ENCODE measurements at places on chromosomes 4 and X. TPM values are rescaled to one million over a fixed set of nuclear protein-coding genes. Genes with fewer than 3 reads are reported as not detected.
A peak's percentile ranks its signal among the peaks of the same experiment; 100 is the strongest.

- H3K27ac ChIP-seq: no peak overlapping the region
- DNase-seq: no peak
- H3K4me1 ChIP-seq: no peaks in the 10 kb centered on the region
- no peaks in the 10 kb centered on the region for H3K36me3 ChIP-seq
- no peak overlapping the region for H3K4me3 ChIP-seq
Observed at GRCh38 chr4:142142366-142143054, 506.1 kb downstream of the IL15 start.

DNA sequence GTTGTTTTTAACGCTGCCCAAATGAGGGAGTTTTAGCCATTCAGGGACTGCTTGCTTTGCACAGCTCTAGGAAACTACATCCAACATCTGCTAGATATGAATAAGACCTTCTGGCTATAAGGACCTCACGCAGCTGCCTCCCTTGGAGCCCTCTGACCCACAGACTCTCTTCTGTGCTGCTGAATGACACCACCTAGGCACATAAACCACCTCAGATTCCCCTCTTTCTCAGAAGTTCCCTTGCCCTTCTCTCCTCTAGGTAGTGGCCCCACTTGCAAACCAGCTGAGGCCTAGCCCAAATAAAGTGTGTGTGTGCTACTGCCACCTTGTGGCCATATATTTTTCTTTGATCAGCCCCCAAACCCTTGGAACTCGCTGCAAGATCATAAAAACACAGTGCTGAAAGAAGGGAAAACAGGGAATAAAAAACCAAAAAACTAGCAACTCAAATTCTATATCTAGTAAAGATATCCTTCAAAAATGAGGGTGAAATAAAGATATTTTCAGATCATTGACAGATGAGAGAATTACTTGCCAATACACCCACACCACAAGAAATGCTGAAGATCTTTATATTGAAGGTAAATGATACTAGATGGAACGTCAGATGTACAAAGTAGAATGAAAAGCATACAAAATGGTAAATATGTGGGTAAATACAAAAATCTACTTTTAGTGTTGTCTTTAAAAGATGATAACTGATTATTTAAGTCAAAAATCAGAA is 265.9 kb downstream of the ADAMTS3 start:
- DNase-seq: peak; percentile 35
- no peaks in the 10 kb centered on the region for H3K36me3 ChIP-seq
- no peaks in the 10 kb centered on the region for H3K4me1 ChIP-seq

Gene PASD1
- not detected for total RNA-seq

Gene MAGEA2
- total RNA-seq: not detected

- H3K27me3 ChIP-seq: no peaks in the 10 kb centered on the region
- no peak for DNase-seq
- peaks cover 3% of the 10 kb centered on the region for H3K4me1 ChIP-seq
- H3K4me3 ChIP-seq: no peak overlapping the region
Observed at GRCh38 chr4:122674371-122674770, 53.5 kb upstream of the IL21 start.

Gene GLOD5
- total RNA-seq: not detected

Gene EOLA1
- 15.3 TPM for total RNA-seq

- H3K4me3 ChIP-seq: no peak overlapping the region
- H3K27ac ChIP-seq: peak overlapping the region; percentile 11
- no peaks in the 10 kb centered on the region for H3K36me3 ChIP-seq
- peak; percentile 77 for DNase-seq
- H3K4me1 ChIP-seq: peaks cover 20% of the 10 kb centered on the region
- H3K27me3 ChIP-seq: no peaks in the 10 kb centered on the region
Observed at GRCh38 chr4:26372525-26373172, 51.8 kb downstream of the RBPJ start.

DNA sequence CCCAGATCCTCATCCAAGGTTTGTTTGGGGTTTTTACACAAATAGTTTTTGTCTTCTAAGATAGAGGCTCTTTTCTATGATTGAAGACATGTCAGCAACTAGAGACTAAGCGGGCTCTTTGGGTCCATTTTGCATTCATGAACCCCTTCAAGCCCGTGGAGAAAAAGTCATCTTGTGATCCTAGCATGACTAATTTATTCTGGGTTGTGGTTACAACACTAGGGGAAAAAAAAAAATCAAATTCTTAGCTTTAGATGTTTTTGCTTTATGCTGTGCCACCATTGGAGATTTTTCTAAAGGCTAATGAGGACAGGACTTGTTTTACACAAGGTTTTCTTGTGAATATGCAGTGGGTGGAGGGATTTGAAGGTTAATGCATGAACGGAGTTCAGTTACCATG is 440.0 kb downstream of the PCDH7 start:
- H3K4me1 ChIP-seq: no peaks in the 10 kb centered on the region
- H3K36me3 ChIP-seq: no peaks in the 10 kb centered on the region
- no peak overlapping the region for H3K4me3 ChIP-seq
- H3K27ac ChIP-seq: no peak overlapping the region
- no peak for DNase-seq

DNA sequence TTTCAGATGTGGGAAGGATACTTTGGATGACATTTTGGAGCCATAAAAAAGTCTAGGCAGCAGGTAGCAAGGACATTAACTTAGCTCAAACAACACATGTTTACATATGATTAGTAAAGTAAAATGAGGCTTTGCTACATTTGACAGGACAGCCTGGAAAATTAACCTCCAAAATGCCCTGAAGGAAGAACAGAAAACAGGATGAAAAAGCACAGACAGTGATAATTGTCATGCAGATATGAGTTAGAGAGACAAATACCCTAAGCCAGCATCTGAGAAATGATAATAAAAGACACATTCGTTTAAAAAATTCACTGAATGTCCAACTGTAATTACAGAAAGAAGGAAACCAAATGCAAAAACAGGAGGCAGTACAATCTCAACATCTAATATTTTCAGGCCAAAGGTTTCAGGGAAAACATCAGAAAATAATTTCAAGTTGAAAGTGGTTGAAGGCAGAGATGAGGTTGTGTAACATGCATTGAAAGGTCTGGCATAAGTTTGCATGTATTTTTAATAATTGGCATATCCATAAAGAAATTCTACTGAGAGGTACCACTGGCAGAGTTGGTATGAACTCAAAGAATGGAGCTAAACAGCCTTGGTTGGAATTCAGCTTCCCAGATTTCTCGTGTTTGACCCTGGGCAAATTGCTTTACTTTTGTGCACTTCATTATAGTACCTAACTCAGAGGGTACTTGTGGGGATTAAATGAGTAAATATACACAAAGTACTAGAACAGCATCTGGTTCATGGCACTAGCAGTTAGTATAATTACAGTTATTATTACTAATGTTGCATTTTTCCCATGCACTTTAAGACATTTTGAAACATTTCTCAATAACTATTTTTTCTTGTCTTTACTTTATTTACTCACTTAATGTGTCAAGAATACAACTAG is 54.4 kb upstream of the MAP9 start:
- no peak overlapping the region for H3K4me3 ChIP-seq
- no peaks in the 10 kb centered on the region for H3K4me1 ChIP-seq
- H3K27ac ChIP-seq: no peak overlapping the region
- no peaks in the 10 kb centered on the region for H3K27me3 ChIP-seq
- DNase-seq: no peak

Gene EGFL6
- not detected for total RNA-seq

- H3K27ac ChIP-seq: no peak overlapping the region
- H3K27me3 ChIP-seq: no peaks in the 10 kb centered on the region
- DNase-seq: peak; percentile 59
- H3K4me1 ChIP-seq: no peaks in the 10 kb centered on the region
- no peak overlapping the region for H3K4me3 ChIP-seq
Observed at GRCh38 chr4:119314356-119314755, 7.6 kb downstream of the FABP2 start.

Gene RBM47
- total RNA-seq: 0.83 TPM

Gene PGRMC1
- total RNA-seq: 75.3 TPM

- no peak overlapping the region for H3K27ac ChIP-seq
- DNase-seq: no peak
Observed at GRCh38 chr4:138916763-138917162, 98.8 kb upstream of the NOCT start.

Gene TECRL
- not detected for total RNA-seq

- peaks cover 36% of the 10 kb centered on the region for H3K27me3 ChIP-seq
- H3K36me3 ChIP-seq: no peaks in the 10 kb centered on the region
- H3K4me1 ChIP-seq: peaks cover 2% of the 10 kb centered on the region
- no peak overlapping the region for H3K4me3 ChIP-seq
Observed at GRCh38 chrX:71941145-71941544, 30.5 kb downstream of the NHSL2 start.

GRCh38 chr4:47017081-47017480 is 14.3 kb upstream of the GABRB1 start:
- H3K27ac ChIP-seq: no peak overlapping the region
- no peak overlapping the region for H3K4me3 ChIP-seq
- peak; percentile 53 for DNase-seq
- peaks cover 3% of the 10 kb centered on the region for H3K4me1 ChIP-seq
- no peaks in the 10 kb centered on the region for H3K27me3 ChIP-seq

GRCh38 chr4:145583191-145584055 is 35.8 kb upstream of the MMAA start:
- no peak overlapping the region for H3K4me3 ChIP-seq
- no peak overlapping the region for H3K27ac ChIP-seq
- no peaks in the 10 kb centered on the region for H3K36me3 ChIP-seq
- no peaks in the 10 kb centered on the region for H3K4me1 ChIP-seq
- peaks cover 18% of the 10 kb centered on the region for H3K27me3 ChIP-seq

DNA sequence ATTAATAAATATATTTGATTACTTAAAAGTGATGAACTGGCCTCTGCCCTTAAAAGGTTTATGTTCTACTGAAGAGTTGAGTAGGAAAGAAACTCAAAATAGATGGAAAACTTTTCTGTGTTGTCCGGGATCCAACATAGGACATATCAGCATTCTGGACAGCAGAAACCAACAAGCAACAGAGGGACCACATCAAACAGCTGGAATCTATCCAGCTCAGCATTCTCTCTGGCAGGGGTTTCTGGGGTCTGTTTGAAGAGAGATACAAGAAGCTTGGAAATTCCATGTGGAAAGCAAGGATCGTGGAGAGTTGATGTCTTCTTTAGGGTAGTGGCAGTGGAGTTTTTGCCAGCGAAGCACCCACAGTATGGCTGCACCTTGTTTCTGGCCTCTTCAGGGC is 43.6 kb downstream of the ZCCHC12 start:
- no peaks in the 10 kb centered on the region for H3K4me1 ChIP-seq
- peaks cover 2% of the 10 kb centered on the region for H3K27me3 ChIP-seq
- H3K4me3 ChIP-seq: no peak overlapping the region
- H3K27ac ChIP-seq: no peak overlapping the region

Gene SHROOM2
- total RNA-seq: 8.1 TPM

DNA sequence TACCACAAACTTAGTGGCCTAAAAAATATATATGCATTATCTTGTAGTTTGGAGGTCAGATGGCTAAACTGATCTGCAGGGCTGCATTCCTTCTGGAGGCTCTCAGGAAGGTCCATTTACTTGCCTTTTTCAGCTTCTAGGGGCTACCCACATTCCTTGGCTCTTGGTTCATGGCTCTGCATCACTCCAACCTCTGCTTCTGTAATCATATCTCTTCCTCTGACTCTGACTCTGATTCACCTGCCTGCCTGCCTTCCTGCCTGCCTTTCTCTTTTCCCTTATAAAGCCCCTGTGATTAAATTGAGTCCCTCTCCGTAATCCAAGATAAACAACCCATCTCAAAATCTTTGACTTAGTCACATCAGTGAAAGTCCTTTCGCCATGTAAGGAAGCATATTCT is 25.0 kb upstream of the FRMPD4 start:
- no peak overlapping the region for H3K4me3 ChIP-seq
- no peak overlapping the region for H3K27ac ChIP-seq
- peak; percentile 22 for DNase-seq
- peaks cover under 1% of the 10 kb centered on the region for H3K4me1 ChIP-seq
- no peaks in the 10 kb centered on the region for H3K36me3 ChIP-seq

- H3K27me3 ChIP-seq: no peaks in the 10 kb centered on the region
- H3K4me1 ChIP-seq: peaks cover 10% of the 10 kb centered on the region
- H3K4me3 ChIP-seq: no peak overlapping the region
- no peak overlapping the region for H3K27ac ChIP-seq
- no peaks in the 10 kb centered on the region for H3K36me3 ChIP-seq
Observed at GRCh38 chr4:10701702-10702460, 17.3 kb upstream of the CLNK start.

DNA sequence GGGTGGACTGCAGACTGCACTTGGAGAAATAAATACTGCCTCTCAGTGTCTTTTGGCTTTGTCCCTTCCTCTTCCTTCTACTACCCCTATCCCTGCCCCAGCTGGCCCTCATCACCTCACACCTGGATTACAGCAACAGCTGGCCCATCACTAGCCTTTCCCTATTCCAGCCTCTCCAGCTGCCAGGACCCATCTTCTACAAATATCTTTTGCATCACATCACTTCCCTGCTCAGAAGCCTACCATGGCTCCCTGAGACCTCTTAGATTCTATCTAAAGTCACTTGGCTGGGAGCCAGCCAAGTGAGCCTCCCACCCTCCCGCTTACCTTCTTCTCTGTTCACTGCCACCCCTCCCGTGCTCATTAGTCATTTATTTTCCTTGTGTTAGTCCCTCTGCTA is 66.8 kb downstream of the TSC22D3 start:
- H3K36me3 ChIP-seq: no peaks in the 10 kb centered on the region
- peaks cover 17% of the 10 kb centered on the region for H3K27me3 ChIP-seq
- DNase-seq: peak; percentile 14
- H3K4me1 ChIP-seq: peaks cover 6% of the 10 kb centered on the region

DNA sequence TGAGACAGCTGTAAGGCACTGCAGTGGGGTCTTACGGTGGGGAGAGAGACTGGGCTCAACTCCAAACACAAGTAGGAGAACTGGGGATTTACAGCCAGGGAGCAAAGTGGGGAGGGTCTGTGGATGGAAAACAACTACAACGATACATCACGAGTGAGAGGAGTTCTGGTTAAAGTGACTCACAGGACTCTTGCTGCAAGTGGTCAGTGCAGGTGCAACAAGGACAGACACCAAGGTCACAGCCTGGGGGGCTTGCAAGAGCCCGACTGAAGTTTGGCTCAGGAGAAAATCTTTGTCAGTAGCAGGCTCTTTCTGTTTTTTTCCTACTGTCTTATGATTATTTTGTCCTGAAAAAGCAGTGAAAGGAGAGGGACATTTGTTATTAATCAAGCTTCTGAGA is 10.1 kb upstream of the FAT1 start:
- H3K36me3 ChIP-seq: no peaks in the 10 kb centered on the region
- H3K4me3 ChIP-seq: no peak overlapping the region
- H3K27ac ChIP-seq: no peak overlapping the region

GRCh38 chrX:31036895-31037294 is 34.9 kb downstream of the FTHL17 start:
- no peak overlapping the region for H3K4me3 ChIP-seq
- no peak overlapping the region for H3K27ac ChIP-seq
- H3K27me3 ChIP-seq: no peaks in the 10 kb centered on the region

Gene COPS4
- 107 TPM for total RNA-seq

- no peaks in the 10 kb centered on the region for H3K36me3 ChIP-seq
- no peaks in the 10 kb centered on the region for H3K4me1 ChIP-seq
- no peak overlapping the region for H3K4me3 ChIP-seq
Observed at GRCh38 chr4:150784305-150784704, 202.4 kb downstream of the MAB21L2 start.

GRCh38 chr4:185298728-185299430 is 89.5 kb downstream of the SNX25 start:
- H3K27me3 ChIP-seq: no peaks in the 10 kb centered on the region
- DNase-seq: no peak
- no peak overlapping the region for H3K4me3 ChIP-seq
- H3K4me1 ChIP-seq: no peaks in the 10 kb centered on the region

- H3K4me1 ChIP-seq: no peaks in the 10 kb centered on the region
- no peak overlapping the region for H3K27ac ChIP-seq
- no peaks in the 10 kb centered on the region for H3K27me3 ChIP-seq
- H3K36me3 ChIP-seq: no peaks in the 10 kb centered on the region
Observed at GRCh38 chrX:128616933-128617332, 564.7 kb upstream of the ACTRT1 start.

Gene OTC
- total RNA-seq: not detected

All from IMR-90 (cell line).